ENCODE measurements at places on chromosomes 3 and 15. TPM values are rescaled to one million over a fixed set of nuclear protein-coding genes. Genes with fewer than 3 reads are reported as not detected.

The CTXN2 gene
- total RNA-seq: not detected

The BNC1 gene
- total RNA-seq: 0.48 TPM

The DOCK3 gene
- total RNA-seq: 0.38 TPM

The TSEN2 gene
- 17.8 TPM for total RNA-seq

The PDCD7 gene
- total RNA-seq: 28.7 TPM

The CLDN11 gene
- total RNA-seq: not detected

The ZMYND10 gene
- total RNA-seq: 1.5 TPM

The SLC51A gene
- total RNA-seq: not detected

The IL5RA gene
- not detected for total RNA-seq

The MME gene
- not detected for total RNA-seq

The GRIP2 gene
- total RNA-seq: 0.52 TPM

The FANCD2OS gene
- total RNA-seq: not detected

The ESYT3 gene
- 0.54 TPM for total RNA-seq

The PCOLCE2 gene
- 30.3 TPM for total RNA-seq

The STRC gene
- total RNA-seq: 0.19 TPM

The FRMD5 gene
- 2.6 TPM for total RNA-seq

The CD86 gene
- total RNA-seq: not detected

The TF gene
- total RNA-seq: 0.60 TPM

The ANKUB1 gene
- not detected for total RNA-seq

The SERPINI2 gene
- total RNA-seq: not detected

The DUOXA2 gene
- total RNA-seq: not detected

The ZBED2 gene
- 0.19 TPM for total RNA-seq

The CELSR3 gene
- 5.7 TPM for total RNA-seq

The UBE2Q2 gene
- total RNA-seq: 40.1 TPM

The GNAT1 gene
- not detected for total RNA-seq

The ADAMTS9 gene
- 0.78 TPM for total RNA-seq

The VEPH1 gene
- 0.27 TPM for total RNA-seq

The LEKR1 gene
- total RNA-seq: 1.0 TPM

The LMOD3 gene
- not detected for total RNA-seq

The CTXND1 gene
- not detected for total RNA-seq

The PDCD10 gene
- 56.0 TPM for total RNA-seq

The MOBP gene
- total RNA-seq: not detected

The HAUS2 gene
- 19.3 TPM for total RNA-seq

The ANKRD34C gene
- not detected for total RNA-seq

The OSBPL10 gene
- total RNA-seq: 15.5 TPM

The CCDC13 gene
- 0.60 TPM for total RNA-seq

The LIPC gene
- not detected for total RNA-seq

The HCN4 gene
- total RNA-seq: 0.15 TPM

The KNG1 gene
- not detected for total RNA-seq

The ADCY5 gene
- 0.32 TPM for total RNA-seq

The GOLGA8B gene
- 19.2 TPM for total RNA-seq

Measured in A549 treated with ZK216348 at 1 μM for 4 hours (cell line).